ENCODE measurements at places on chromosomes 1 and 21.

GRCh38 chr1:17618558-17619247 is 79.2 kb downstream of the ARHGEF10L start:
- DNase-seq: no peak

DNA sequence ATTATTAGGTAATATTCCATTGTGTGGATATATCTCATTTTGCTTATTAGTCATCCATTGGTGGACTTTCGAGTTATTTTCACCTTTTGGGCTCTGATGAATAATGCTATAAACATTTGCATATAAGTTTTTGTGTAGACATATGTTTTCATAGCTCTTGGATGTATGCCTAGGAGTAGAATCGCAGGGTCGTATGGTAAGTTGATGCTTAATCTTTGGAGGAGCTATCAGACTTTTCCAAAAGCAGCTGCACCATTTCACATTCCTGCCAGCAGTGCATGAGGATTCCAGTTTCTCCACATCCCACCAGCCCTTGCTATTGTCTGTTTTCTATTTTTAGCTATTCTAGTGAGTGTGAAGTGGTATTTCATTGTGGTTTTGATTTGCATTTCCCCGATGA is 120.3 kb upstream of the TMEM51 start:
- no peak for DNase-seq

DNA sequence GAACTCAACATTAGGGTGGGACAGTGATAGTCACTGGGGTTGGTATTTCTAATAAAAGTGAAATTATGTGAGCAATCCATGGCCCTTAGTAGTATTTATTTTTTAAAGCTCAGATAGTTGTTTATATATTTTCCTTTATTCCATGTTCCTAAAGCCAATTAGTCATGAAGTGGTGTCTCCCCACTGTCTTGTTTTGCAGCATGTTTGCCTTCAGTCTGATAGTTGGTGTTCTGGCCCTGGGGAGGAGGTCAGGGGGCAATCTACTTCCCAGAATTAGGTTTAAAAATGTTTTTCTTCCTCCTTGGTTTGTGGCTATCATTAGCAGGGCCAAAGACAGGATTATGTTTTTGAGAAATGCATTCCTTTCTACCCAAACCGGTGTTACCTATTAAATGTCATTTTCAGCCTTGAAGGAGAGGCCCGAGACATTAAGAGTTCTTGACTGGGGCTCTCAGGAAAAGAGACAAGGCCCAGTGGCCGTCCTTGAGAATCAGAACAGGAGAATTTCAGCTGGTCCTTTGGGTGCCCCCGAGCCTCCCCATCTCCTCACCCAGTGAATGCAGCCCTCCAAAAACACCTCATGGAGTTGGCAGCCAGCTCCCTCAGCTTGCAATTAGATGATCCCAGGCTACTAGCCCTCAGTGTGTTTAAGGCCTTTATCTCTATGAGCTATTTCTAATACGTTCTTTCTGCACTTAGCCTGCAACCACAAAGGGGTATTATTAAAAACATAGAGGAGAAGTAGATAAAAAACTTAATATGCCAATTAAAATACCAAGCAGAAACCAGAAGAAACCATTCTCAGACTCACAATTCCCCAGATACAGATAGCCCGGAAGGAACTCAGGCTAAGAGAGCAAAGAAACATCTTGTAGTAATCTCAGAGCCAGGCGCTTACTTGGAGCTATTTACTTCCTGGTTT is 71.3 kb upstream of the NGF start:
- DNase-seq: no peak

DNA sequence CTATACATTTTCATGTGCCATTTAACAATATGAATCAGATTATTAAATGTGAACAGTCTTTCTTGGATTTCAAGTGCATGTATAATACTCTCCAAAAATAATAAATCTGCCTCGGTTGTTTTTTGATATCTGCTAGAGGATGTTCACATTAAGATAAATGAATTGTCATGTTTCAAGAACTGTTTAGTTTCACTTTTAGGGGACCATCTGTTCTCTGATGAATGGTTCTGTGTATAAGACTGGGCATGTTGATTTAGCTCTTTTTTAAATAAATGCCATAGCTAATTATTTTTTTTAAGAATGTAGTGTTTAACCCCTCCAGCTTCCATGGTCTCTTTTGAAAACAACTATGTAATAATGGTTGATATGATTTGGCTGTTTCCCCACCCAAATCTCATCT is 1245.1 kb upstream of the ADGRL4 start:
- no peak for DNase-seq

GRCh38 chr1:97739596-97740103 is 181.2 kb downstream of the DPYD start:
- no peak for DNase-seq

DNA sequence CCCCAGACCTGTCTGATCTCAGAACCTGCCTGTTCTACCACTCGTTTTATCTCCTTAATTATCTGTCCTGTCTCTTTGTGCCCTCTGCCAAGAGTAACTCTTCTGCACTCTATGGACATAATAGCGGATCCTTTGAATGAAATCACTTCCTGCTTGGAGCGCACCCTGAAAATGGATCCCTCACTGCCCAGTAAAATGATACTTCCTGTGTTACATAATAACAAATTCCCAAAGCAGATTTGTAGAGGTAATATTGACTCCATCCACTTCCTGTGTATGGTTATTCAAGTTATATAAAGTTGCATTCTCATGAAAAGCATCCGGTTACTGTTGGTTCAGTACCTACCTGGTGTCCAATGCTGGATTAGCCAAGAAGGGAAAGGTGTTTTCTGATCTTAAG is 246.0 kb downstream of the TRABD2B start:
- no peak for DNase-seq

Data from NCI-H1417 treated with DMSO at 0.1 percent for 48 hours (cell line).